ENCODE measurements at places on chromosomes 7 and 10.
A peak's percentile ranks its signal among the peaks of the same experiment; 100 is the strongest.

- no peaks in the 10 kb centered on the region for H3K27me3 ChIP-seq
- peaks cover 9% of the 10 kb centered on the region for H3K4me1 ChIP-seq
- H3K36me3 ChIP-seq = no peaks in the 10 kb centered on the region
- no peak overlapping the region for H3K27ac ChIP-seq
- H3K4me3 ChIP-seq = no peak overlapping the region
Measured at GRCh38 chr10:103836861-103837260, 18.5 kb downstream of the SH3PXD2A start.

DNA sequence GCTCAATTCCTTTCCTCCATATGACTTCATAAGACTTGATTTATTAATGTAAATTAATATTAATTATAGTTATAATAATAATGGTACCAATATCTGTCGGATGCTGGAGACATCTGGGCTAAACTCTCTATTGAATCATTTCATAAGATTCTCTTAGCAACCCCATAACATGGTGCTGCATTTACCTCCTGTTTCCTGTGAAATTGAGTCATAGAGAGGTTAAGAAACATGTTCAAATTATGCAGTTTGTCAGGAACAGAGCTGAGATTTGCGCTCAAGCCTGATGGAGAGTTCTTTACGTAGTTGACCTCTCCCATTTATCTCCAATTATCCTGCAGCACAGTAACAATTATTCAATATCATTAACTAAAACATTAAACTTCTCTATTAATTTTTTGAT is 621.8 kb upstream of the FZD8 start:
- no peak for DNase-seq
- H3K27me3 ChIP-seq = no peaks in the 10 kb centered on the region
- peaks cover 2% of the 10 kb centered on the region for H3K4me1 ChIP-seq
- no peak overlapping the region for H3K27ac ChIP-seq

- H3K4me1 ChIP-seq = no peaks in the 10 kb centered on the region
- H3K27me3 ChIP-seq = no peaks in the 10 kb centered on the region
- peak overlapping the region; percentile 84 for H3K4me3 ChIP-seq
- no peak for DNase-seq
- H3K36me3 ChIP-seq = no peaks in the 10 kb centered on the region
Measured at GRCh38 chr7:114921631-114922025, 266 bp upstream of the MDFIC start.

- H3K27me3 ChIP-seq = no peaks in the 10 kb centered on the region
- H3K4me1 ChIP-seq = no peaks in the 10 kb centered on the region
- H3K4me3 ChIP-seq = no peak overlapping the region
- H3K27ac ChIP-seq = no peak overlapping the region
- no peaks in the 10 kb centered on the region for H3K36me3 ChIP-seq
Measured at GRCh38 chr10:94076325-94076841, 82.7 kb downstream of the PLCE1 start.

DNA sequence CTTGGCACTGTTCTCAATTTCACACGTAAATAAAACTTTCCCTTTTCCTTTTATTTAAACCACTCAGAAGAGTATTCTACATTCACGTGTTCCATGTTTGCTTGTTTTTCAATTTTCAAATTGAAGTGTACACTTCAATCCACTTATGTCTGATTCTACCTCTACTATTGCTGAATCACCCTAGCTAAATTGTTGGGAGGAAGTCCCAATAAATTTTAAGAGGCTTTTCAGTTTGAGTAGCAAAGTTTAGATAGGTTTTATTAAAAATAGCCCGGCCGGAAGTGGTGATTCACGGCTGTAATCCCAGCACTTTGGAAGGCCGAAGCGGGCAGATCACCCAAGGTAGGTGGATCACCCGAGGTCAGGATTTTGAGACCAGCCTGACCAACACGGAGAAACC is 1414.7 kb upstream of the CELF2 start:
- H3K36me3 ChIP-seq = no peaks in the 10 kb centered on the region
- no peak overlapping the region for H3K27ac ChIP-seq
- H3K4me3 ChIP-seq = no peak overlapping the region
- no peaks in the 10 kb centered on the region for H3K4me1 ChIP-seq
- DNase-seq = no peak

- no peaks in the 10 kb centered on the region for H3K4me1 ChIP-seq
- DNase-seq = no peak
- no peaks in the 10 kb centered on the region for H3K27me3 ChIP-seq
- H3K4me3 ChIP-seq = no peak overlapping the region
- H3K27ac ChIP-seq = no peak overlapping the region
Measured at GRCh38 chr7:28123752-28124151, 56.8 kb downstream of the JAZF1 start.

DNA sequence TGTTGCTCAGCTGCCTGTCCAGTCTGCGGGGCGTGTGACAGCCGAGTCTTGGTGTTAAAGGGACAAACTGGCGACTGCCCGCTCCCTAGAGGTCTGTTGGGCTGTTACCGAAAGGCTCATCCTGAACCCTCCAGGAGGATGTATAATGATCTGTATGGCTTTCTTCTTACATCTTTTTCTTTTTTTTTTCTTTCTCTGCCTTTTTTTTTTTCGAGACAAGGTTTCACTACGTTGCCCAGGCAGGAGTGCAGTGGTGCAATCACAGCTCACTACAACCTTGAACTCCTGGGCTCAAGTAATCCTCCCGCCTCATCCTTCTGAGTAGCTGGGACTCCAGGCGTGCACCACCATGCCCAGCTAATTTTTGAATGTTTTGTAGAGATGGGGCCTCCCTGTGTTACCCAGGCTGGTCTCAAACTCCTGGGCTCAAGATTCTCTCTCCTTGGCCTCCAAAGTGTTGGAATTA is 857 bp downstream of the INTS15 start:
- peak overlapping the region; percentile 83 for H3K4me3 ChIP-seq
- no peaks in the 10 kb centered on the region for H3K27me3 ChIP-seq
- H3K36me3 ChIP-seq = peaks cover 42% of the 10 kb centered on the region
- peak; percentile 35 for DNase-seq
- H3K27ac ChIP-seq = no peak overlapping the region
- H3K4me1 ChIP-seq = peaks cover 6% of the 10 kb centered on the region

DNA sequence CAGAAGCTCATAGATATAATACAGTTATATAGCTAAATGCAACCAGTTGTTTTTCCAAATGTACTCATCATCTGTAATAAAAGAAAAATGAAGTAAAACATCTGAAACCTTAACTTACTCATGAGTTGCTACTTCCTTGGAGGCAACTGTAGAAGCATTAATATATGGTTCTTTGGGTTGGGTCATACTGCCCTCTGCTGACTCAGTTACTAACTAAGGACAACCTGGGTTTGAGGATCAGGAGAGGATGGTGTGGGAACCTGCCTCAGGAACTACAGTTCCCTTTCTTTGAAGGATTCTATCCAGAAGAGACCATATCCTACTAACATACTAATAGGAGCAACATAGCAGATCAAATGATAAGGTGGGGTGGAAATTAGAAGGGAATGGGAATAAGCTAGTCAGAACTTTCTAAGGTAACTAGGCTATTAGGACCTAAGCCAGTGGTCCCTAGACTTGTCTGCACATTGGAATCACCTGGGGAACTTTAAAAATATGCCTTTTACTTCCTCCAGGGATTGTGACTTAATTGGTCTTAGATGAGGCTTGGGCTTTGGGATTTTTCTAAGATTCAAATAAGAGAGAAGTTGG is 20.7 kb downstream of the COX15 start:
- H3K36me3 ChIP-seq = peaks cover 14% of the 10 kb centered on the region
- no peak overlapping the region for H3K27ac ChIP-seq
- H3K4me1 ChIP-seq = no peaks in the 10 kb centered on the region
